ENCODE measurements at places on chromosomes 12 and 14.

DNA sequence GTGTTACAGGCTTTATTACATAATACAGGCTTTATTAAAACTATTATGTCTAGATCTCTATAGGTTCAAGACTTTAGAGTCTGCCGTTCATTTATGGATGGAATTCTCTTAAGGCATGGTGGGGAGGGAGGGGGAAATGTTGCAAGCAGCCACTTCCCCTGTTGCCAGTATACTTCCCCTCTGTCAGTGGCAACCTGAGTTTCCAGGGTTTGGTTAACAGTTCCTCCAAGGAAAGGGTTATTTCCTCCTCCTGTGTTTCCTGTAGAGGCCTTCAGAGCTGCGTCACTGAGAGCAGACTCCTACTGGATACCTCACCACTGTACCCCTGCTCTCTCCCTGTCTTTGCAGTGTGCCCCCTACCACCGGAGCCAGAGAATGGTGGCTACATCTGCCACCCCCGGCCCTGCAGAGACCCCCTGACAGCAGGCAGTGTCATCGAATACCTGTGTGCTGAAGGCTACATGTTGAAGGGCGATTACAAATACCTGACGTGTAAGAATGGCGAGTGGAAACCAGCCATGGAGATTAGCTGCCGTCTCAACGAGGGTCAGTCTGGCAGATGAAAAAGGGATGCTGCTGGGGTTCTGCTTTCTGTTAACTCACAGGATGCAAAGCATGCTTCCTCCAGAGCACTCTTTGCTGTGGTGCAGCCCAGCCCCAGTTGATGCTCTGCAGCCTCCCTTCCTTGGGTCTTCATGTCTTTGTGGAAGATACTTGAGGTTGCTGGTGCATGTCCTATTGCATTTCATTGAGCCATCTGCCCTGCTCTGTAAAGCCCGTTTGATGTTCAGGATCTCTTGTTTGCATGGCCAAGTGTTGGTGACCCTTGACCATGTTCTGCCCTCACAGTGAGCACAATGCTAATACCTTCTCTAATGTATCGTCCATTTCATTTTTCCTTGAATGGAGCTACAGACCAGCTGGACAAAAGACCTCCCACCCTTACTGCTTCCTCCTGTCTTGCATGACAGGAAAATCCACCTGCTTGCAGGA lies 63.6 kb upstream of the SRSF5 start:
- DNase-seq = no peak

DNA sequence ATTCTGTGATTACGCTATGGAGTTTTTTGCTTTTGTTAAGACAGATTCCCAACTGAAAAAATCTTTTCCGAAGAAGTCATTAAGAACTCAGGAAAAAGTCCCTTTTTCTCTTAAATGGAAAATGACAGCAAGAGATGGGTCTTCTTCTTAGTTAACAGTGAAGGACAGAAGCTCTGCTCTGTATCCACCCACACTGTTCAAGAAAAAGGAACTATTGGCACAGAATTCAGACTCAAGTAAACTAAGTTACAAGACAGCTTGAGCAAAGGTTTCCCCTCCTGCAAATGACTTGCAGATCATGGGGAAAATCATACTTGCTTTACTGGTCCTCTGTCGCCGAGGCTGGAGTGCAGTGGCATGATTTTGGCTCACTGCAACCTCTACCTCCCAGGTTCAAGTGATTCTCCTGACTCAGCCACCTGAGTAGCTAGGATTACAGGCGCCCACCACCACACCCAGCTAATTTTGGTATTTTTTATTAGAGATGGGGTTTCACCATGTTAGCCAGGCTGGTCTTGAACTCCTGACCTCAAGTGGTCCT lies 137.1 kb upstream of the AEBP2 start:
- no peak for DNase-seq

GRCh38 chr12:19596434-19597166 lies 157.3 kb downstream of the AEBP2 start:
- no peak for DNase-seq

GRCh38 chr12:113766879-113767878 lies 198.9 kb downstream of the RBM19 start:
- peak; percentile 81 for DNase-seq

- no peak for DNase-seq
Observed at GRCh38 chr14:94267352-94267751, 25.7 kb downstream of the SERPINA10 start.

GRCh38 chr14:101733211-101733610 lies 28.3 kb upstream of the PPP2R5C start:
- no peak for DNase-seq

DNA sequence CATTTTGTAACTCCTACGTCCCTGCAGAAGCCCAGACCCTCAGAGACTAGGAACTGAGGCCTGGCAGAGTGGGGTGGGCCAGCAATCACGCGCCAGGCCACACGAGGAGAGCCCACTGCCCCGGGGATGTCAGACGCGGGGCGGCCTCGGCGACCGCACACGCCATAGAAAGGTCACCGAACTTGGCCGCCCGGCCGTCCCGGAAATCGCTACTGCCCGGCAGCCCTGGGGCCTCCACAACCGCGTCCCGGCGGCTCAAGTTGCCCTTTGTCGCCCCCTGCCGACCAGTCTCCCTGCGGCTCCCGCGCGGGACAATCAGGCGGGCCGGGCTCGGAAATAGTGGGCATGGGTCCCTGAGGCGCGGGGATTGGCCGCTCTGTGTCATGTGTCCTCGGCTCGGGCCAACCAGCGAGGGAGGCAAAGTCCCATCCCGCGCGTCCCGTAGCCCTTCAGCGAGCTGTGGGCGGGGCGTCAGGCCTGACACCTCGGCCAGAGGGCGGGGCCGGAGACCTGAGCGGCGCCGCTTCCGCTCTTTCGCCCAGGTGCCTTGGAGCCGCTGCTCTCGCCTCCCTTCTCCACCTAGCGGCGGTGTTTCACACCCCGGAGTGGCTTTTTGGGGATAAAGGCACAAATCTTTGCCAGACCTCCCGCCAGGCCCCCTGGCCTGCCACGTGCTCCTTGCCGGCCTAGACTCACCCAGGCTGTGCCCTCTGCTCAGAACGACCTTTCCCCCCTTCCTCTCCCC lies 33.4 kb upstream of the DEGS2 start:
- peak; percentile 97 for DNase-seq

GRCh38 chr14:103427485-103428443 lies 42.5 kb downstream of the MARK3 start:
- no peak for DNase-seq

- DNase-seq = no peak
Observed at GRCh38 chr12:97229004-97229403, 233.6 kb upstream of the RMST start.

DNA sequence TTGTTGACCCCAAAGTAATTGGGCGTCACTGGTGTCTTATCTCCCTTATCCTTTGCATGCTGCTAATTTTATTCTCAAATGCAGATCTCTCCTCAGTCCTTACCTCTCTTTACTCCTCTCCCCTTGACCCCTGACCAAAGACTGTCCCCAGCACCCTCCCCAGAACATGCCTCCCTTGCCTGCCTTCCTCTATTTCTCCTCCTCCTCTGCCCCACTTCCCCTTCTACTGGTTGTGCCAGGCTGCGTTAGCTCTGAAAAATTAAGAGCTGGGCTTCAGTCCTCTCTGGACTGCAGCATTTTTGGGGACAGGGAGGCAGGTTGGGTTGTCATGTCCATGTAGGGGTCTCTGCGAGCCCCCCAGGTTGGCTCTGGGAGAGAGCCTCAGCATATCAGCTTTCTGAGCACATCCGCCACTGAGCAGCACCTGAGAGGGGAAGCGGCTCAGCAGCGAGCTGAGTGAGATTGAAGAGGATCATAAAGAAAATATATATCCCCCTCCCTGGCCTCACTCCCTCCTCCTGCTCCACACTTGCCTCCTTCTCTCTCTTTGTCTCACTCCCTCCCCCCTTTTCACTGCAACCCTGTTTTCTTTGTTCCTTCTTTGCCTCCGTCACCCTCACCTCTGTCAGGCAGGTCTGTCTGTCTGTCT lies 6.4 kb upstream of the CISTR start:
- no peak for DNase-seq

DNA sequence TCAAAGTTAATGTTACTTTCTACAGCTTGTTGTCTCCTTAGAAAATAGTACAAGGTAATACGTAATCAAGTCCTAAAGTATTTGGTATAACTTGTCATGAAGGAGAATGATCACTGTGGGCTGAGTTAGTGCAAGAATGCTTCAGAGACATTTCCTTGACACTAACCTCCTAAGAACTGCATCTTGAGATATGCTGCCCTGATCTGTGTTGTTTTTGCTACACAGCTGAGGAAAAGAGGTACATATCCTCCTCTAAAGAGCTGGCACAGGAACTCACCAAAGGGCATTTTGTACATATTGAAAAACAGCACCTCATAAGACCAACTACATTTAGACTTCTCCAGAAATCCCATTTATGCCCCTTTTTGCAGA lies 28.7 kb downstream of the RAP1B start:
- no peak for DNase-seq

DNA sequence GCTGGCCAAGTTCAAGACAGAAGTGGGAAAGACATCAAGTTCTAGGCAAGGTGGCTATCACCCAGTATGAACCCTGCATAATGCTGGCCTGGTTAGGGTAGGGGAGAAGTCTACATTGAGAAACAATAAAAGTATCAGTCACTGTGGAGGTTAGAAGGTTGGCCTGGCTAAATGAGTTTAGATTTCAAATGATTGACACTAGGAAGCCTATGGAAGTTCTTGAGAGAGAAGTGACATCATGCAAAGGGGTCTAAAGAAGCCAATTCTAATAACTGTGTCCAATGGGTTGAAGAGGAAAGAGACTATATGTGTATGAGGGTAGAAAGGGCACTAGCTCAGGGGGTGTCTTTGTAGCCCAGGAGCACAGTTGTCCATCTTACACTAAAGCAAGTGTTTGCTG lies 98.5 kb upstream of the MBIP start:
- DNase-seq = no peak

GRCh38 chr12:34602213-34602940 lies 580.1 kb downstream of the ALG10 start:
- DNase-seq = no peak

DNA sequence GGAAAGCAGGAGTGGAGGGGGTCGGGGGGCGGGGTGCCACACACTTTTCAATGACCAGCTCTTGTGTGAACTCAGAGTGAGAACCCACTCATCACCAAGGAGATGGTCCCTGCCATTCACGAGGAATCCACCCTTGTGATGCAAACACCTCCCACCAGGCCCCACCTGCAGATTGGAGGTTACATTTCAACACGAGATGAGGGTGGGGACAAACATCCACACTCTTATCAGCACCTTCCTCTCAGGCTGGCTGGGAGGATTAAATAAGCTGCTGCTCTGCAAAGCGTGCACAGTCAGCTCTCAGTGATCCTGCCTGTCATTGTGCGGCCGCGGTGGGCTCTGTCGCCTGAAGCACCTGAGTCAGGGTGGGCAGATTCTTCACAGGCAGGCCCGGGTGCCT lies 39.7 kb downstream of the AACS start:
- DNase-seq = no peak

DNA sequence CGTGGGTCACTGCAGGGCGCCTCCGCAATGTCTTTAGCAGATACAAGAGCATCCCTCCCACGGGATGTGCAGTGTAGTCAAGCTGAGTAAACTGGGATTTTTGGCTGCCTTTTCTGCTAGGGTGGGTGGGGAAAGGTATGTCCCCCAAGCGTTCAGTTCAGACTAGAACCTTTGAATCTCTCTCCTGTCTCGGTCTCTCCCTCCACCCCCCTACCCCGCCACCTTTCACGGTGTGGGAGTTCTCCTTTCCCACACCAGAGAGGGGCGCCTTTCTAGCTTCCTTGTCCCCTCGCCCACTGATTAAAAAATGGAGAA lies 525 bp upstream of the FAR2 start:
- peak; percentile 34 for DNase-seq

GRCh38 chr12:48219631-48220030 lies 16.5 kb upstream of the OR10AD1 start:
- DNase-seq = no peak

GRCh38 chr12:106986135-106986534 lies 811 bp downstream of the MTERF2 start:
- no peak for DNase-seq

DNA sequence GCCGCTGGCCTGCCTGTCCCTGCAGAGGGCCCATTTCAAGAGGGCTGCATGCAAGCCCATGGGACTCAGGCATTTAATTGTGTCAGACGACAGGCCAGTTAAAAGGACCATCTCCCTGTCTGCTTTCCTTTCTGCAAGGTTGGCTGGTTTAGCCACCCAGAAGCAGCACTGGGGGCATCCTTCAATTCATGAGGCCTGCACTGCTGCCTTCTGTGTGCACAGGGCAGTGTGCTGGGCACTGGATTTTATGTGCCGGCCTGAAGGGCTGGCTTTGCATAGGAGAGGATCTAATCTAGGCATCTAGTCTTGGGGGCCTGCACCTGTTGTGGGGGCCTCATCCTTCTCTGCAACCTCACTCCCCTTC lies 114.1 kb upstream of the FKBP4 start:
- DNase-seq = no peak

- no peak for DNase-seq
Observed at GRCh38 chr14:21039585-21040369, 2.4 kb upstream of the RNASE7 start.

DNA sequence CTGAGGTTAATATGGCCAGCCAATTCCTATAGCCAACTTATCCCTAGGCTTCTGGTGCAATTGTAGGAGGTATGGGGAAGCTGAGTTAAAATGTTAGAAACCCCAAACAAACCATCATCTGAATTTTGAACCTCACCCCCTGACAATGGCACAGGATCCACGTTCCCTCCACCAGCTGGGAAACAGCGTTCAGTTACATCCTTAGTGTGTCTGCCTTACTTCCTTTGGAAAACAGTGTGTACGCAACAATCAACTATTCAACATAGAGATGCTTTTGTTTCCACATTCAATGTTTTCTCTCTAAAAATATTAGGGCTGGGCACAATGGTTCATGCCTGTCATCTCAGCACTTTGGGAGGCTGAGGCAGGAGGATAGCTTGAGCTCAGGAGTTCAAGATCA lies 203.4 kb downstream of the TTC7B start:
- no peak for DNase-seq

GRCh38 chr14:87000081-87000480 lies 992.9 kb downstream of the GALC start:
- no peak for DNase-seq
